NCI-H524 treated with DMSO at 0.1 percent for 48 hours (cell line): ENCODE measurements at places on chromosomes 1 and 21.
A peak's percentile ranks its signal among the peaks of the same experiment; 100 is the strongest.

GRCh38 chr1:79704067-79704466 lies 697.5 kb upstream of the ADGRL4 start:
- no peak for DNase-seq

DNA sequence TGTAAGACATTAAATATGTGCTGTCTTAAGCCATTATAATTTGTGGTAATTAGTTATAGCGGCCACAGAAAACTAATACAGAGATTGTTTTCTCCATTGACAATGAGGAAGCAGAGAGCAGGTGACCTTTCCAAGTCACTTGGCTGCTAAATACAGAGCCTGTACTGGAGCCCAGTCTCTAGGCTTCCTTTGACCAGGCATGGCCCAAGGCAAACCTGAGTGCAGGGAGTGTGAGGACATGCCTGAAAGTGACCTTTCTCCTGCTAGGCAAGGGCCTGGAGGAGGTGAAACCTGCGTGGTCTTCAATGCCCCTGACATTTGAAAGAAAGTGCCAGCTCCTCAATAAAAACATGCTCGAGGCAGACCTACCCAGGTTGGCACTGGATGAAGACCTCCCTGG lies 12.5 kb upstream of the CHI3L1 start:
- DNase-seq: no peak

GRCh38 chr1:16386454-16387113 lies 19.5 kb downstream of the SZRD1 start:
- no peak for DNase-seq

GRCh38 chr1:33175865-33176264 lies 6.0 kb downstream of the TRIM62 start:
- DNase-seq: no peak

DNA sequence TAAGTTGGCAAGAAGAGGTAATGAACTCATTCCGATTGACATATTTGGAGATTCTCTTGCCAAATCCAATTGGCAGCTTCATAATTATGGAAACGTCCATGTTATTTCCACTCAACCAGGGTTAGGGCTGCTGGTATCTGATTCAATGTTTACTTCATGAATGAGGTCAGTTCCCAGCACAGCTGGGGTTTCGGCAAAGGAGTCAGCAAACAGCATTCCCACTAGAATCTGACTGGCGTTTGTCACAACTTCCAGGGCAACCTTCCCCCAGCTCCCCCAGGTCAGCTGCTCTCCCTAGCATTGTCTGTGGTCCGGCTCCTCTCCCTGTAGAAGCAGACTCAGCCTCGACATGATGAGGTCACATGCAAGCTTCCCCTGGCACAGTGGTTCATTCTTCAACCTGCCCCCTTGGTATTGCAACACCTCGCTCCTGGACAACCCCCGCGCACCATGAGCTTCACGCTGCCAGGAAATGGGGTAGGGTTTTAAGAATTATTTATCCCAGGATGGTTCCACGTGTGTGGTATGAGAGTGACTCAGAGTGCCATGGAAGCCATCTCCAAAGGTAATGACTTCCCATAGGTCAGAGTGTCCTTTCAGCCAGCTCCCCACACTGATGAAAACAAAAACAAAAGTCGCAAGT lies 100.7 kb upstream of the SLC25A33 start:
- no peak for DNase-seq

- no peak for DNase-seq
Observed at GRCh38 chr1:80250573-80251168, 1244.1 kb upstream of the ADGRL4 start.

GRCh38 chr1:170536924-170537551 lies 5.1 kb downstream of the GORAB start:
- DNase-seq: no peak

DNA sequence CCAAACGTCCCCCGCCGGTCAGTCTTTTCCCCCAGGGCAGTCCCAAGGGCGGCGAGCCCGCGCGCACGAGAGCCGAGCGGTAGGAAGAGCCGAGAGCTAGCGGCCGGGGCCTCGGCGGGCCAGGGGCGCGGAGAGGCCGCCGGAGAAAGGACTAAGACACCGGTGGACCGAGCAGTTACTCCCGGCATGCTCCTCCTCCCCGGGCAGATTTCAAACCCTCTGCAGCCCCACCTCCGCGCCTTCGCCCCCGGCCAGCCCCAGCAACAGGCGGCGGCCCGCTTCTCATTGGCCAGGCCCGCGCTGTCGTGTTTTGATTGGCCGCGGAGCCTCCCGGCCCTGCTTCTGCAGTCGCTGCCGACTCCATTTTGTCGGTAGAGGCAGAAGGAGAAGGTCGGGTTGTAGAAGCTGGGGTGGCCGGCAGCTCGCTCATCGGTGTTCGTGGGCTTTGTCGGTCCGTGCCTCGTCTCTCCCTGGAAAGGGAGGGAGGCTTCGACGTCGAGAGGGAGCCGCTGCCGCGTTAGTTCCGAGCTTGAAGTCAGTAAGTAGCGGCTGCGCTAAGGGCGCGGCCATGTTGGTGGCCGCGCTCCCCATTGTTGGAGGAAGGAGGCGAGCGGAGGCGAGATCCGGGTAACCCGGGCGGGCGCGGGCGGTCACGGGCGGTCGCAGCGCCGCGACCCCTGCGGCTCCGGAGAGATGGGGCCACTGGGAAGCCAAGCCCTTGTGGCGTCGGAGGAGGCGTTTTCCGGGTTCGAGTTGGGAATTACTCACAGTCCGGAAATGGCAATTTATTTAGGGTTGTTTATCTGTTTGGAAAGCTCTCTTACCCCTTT lies at the start of gene PNRC2:
Gene PNRC2, plus strand, starts transcription at position 368 of the 830 bp plus-strand sequence. CDS start 1,630 bp downstream, outside the sequence.
- peak; percentile 67 for DNase-seq

DNA sequence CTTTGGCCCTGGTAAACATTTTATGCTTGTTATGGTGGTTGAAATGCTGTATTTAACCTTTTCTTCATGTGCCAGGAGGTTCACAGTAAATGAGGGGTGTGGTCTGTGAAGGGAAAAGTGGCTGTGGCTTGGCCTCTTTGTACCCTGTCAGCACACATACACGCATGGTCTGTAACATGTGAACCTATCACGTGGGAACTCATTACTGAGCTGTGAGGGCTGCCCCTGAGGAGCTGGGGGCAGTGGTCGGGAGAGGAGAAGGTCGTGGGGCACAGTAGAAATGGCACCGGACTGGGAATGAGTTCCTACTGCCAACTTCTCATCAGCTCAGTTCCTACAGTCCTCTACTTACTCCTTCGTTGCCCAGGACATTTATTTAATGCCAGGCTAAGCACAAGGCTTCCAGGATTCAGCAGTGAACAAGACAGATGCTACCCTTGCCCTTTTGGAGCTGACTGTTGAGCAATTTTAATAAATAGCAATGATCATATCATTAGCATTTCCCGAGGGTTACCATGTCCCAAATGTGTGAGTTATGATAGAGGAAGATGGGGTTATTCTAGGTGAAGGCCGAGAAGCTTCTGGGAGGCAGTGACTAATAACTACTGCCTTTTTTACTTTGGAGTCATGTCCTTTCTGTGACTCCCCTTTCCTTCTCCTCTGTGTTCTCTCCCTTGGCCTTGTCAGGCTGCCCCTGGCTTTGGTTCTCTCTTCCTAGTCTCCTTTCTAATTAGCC lies 38.8 kb downstream of the DDR2 start:
- DNase-seq: no peak

GRCh38 chr1:181525104-181525721 lies 41.9 kb downstream of the CACNA1E start:
- no peak for DNase-seq
